ENCODE measurements at places on chromosomes 2 and 18.

- DNase-seq: no peak
Measured at GRCh38 chr2:5668682-5669250, 23.4 kb upstream of the SOX11 start.

DNA sequence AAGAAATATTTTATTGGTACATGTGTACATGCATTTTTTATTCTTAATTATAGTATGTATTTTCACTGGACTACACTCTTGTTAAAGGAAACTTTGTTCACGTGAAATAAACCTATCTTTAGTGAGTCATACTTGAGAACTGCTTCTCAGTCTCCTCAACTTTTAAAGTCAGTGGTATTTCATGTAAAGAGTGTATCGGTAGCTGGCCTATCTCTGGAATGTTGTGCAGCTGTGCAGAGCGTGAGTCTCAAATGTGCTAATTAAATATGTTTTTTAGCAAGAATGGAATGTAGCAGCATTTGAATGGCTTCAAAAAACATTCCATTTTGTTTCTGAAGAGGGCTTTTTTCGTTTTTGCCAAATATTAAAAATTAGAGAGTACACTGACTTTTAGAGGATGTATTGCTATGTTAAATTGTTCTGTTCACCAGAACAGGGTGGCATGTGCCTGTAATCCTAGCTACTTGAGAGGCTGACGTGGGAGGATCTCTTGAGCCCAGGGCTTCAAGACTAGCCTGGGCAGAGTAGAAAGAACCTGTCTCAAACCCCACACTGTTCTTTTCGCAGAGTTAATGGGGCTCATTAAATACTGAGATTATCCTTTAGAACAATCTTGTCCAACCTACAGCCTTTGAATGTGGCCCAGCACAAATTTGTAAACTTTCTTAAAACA is 14.3 kb downstream of the SPTBN1 start:
- no peak for DNase-seq

- no peak for DNase-seq
Measured at GRCh38 chr2:233380132-233380895, 26.0 kb downstream of the DGKD start.

DNA sequence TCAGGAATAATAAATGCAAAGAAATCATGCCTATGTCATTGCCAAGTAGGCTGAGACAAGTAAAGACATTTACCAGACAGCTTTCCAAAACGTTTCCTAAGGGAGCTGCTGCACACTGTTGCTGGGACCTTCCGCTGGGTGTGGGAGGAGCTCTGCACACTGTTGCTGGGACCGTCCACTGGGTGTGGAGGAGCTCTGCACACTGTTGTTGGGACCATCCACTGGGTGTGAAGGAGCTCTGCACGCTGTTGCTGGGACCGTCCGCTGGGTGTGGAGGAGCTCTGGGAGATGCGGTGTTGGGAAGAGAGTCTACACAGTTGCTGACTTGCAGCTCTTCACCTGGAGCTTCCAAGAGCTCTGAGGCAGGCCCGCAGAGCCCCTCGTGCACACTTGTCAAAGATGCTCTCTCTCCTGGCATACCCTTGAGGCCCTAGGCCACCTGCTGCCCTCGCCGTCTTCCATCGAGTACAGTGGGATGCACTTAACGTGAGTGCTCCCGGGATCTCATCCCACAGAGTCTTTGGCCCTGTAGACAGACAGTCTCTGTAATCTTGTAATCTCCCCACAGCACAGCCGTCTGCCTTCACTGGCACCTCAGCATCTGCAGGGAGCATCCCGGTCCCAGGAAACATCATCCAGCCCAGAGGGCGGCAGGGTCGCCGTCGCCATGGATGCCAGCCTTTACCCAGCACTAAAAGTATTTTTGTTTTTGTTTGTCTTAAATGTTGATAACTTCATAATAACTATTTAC is 51.4 kb downstream of the TRAPPC12 start:
- DNase-seq: no peak

GRCh38 chr2:15942711-15943345 is 2.5 kb downstream of the MYCN start:
- DNase-seq: peak; percentile 8

DNA sequence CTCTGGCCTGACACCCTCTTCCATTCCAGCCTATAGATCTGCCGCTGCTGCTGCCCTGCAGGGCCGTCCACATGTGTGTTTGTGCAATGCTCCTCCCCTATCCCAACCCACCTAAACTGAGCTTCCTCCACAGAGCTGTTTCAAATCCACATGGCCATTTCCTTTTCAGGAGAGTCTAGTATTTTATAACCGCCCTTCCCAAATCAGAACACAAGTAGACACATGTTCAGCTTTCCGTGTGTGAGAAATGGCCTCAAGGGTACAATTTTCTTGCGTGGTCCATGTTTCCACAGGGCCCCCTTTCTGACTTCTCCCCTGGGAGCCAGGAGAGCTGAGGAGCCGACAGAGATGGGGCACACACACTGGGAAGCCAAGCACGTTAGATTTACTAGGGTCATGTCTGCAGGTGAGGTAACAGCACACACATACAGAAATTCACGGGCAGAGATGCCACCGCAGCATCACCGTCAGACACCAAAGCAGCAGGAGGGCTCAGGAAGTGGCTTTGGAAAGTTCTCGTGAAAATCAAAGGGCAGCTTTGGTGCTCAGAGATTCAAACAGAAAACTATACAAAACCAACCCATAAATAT is 102.9 kb upstream of the TGFA start:
- DNase-seq: no peak

DNA sequence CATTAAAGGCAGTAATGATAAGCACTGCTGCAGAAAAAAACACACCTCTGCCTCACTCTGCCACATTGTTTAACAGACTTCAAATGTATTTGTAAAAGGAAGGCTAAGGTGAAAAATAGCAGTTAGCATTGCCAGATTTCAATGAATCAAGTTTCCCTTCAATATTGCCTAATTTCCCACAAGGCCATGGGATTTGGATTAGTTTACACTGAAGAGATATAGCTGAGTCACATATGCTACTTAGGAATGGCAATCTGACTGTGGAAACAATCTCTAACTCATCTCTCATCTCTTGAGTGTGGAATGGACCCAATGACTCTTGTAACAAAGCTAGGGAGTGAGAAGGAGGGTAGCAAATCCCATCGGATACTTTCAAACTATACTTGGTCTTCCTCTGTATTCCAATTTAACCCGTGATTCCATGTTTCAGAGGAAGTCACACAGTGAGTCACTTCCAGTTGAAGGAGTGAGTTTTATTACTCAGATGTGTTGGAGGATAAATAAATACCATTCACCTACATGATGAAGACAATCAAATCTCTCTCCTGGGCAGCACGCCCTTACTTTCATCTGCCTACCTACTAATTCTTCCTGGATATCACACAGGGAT is 5.1 kb downstream of the B4GALT6 start:
- DNase-seq: no peak
